ENCODE measurements at places on chromosomes 7 and 10. TPM values are rescaled to one million over a fixed set of nuclear protein-coding genes. Genes with fewer than 3 reads are reported as not detected.

GRCh38 chr7:4188651-4189050 lies 493.4 kb upstream of the FOXK1 start:
- H3K4me1 ChIP-seq = no peaks in the 10 kb centered on the region
- H3K27ac ChIP-seq = no peak overlapping the region
- no peak for DNase-seq
- peak overlapping the region; percentile 30 for H3K4me3 ChIP-seq
- H3K27me3 ChIP-seq = no peaks in the 10 kb centered on the region
- no peaks in the 10 kb centered on the region for H3K36me3 ChIP-seq

Gene RASSF4
- 27.6 TPM for total RNA-seq

DNA sequence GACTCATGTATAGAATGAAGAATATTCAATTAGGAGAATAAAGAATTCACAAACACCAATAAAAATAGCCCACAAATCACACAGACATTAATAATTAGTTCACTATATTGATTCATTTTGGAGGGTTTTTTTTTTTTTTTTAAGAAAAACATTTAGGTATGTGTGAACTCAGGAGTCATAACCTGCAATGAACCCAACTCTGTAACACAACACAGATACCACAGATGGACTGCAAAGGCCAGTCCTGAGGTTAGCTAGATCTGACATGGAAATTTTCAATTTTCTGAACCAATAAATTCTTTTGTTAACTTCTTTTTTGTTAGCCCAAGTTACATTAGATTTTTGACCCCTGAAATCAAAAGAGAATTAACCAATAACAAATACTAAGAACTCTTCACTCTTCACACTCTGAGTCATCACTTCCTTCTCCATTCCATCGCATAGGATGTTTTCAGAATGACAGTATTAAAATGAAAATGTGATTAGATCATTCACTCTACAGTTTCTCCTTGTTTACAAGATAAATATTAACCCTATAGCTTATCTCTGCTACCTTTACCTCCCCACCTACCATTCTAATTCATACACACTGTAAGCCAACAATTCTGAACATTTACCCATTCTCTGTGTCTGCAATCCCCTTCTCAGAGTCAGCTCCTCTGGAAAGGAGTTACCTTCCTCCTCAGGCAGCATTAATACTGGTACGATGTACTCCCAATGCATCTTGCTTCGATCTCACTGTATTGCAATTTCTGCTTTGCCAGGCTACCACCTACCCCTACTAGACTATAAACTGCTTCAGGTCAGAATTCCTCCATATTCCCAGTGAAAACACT lies 141.5 kb downstream of the LRRN3 start:
- DNase-seq = no peak
- no peaks in the 10 kb centered on the region for H3K4me1 ChIP-seq
- H3K27ac ChIP-seq = no peak overlapping the region
- no peaks in the 10 kb centered on the region for H3K36me3 ChIP-seq
- no peak overlapping the region for H3K4me3 ChIP-seq

DNA sequence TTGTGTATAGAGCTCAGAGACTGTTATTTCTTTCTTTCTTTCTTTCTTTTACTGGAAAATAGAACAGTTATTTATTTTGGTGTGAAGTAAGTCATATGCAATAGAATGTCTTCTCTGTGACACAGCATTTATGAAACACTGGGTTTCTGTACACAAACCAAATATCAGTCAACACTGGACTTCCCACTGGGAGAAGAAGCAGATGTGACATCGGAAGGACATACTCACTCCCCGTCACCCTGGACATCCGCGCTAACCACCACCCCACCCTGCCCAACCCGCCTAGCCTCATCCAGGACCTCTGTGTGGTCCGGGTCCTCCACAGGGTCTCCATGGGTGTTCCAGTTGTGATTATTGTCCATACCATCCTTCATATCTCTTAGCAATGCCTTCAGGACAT lies 22.0 kb downstream of the SUN3 start:
- H3K27me3 ChIP-seq = no peaks in the 10 kb centered on the region
- no peak overlapping the region for H3K27ac ChIP-seq
- H3K4me1 ChIP-seq = peaks cover 2% of the 10 kb centered on the region
- no peaks in the 10 kb centered on the region for H3K36me3 ChIP-seq
- no peak overlapping the region for H3K4me3 ChIP-seq

DNA sequence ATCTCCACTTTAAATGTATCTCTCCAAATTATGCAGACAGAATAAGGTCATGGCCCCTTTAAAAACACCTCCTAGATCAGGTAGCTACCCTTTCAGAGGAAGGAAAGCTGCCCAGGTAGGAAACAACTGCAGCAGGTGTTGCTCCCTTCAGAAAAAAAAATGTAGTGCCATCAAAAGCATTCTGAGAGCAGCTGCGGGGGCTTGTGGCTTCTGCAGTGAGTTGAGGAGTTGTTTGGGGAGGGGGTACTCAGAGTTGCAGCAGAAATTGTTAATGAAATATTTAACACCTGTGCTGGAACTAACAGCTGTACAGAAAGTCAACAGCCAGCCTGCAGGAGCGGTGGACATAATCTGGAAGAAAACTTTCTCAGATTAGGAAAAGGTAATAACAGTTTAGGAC lies 24.0 kb downstream of the CDHR3 start:
- H3K36me3 ChIP-seq = peaks cover 7% of the 10 kb centered on the region
- H3K27me3 ChIP-seq = no peaks in the 10 kb centered on the region
- H3K4me3 ChIP-seq = no peak overlapping the region
- H3K27ac ChIP-seq = no peak overlapping the region
- no peak for DNase-seq

DNA sequence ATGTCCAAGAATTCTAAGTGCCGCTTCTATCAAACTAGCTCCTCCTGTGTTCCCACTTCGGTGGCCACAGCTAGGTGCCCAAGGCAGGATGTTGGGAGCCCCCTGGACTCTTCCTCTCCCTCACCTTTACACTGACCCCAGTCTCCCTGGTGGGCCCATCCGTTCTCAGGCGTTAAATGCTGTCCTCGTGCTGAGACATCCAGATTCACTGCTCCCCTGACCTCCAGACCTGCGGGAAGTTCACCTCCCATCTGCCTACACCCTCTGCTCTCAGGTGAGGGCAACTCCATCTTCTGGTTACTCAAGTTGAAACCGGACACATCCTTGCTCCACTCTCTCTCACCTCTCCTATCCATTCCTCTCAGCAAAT lies 114.3 kb downstream of the ARHGAP22 start:
- H3K36me3 ChIP-seq = no peaks in the 10 kb centered on the region
- DNase-seq = peak; percentile 81
- H3K27ac ChIP-seq = no peak overlapping the region
- H3K4me3 ChIP-seq = no peak overlapping the region

GRCh38 chr10:31317652-31318381 lies 1.2 kb upstream of the ZEB1 start:
- DNase-seq = peak; percentile 91
- peaks cover 25% of the 10 kb centered on the region for H3K4me1 ChIP-seq
- H3K27ac ChIP-seq = peak overlapping the region; percentile 99
- no peaks in the 10 kb centered on the region for H3K36me3 ChIP-seq
- H3K4me3 ChIP-seq = peak overlapping the region; percentile 99
- no peaks in the 10 kb centered on the region for H3K27me3 ChIP-seq

Gene CARD11
- 0.42 TPM for total RNA-seq

- no peak for DNase-seq
- H3K27me3 ChIP-seq = no peaks in the 10 kb centered on the region
- no peak overlapping the region for H3K27ac ChIP-seq
- no peak overlapping the region for H3K4me3 ChIP-seq
- peaks cover 23% of the 10 kb centered on the region for H3K4me1 ChIP-seq
Observed at GRCh38 chr10:18500576-18500975, 150.8 kb downstream of the NSUN6 start.

GRCh38 chr10:1648648-1649047 lies 88.7 kb downstream of the ADARB2 start:
- DNase-seq = no peak
- H3K4me1 ChIP-seq = no peaks in the 10 kb centered on the region
- no peak overlapping the region for H3K27ac ChIP-seq
- no peaks in the 10 kb centered on the region for H3K27me3 ChIP-seq
- H3K36me3 ChIP-seq = no peaks in the 10 kb centered on the region

- peaks cover 92% of the 10 kb centered on the region for H3K36me3 ChIP-seq
- no peak for DNase-seq
- no peak overlapping the region for H3K4me3 ChIP-seq
- no peaks in the 10 kb centered on the region for H3K27me3 ChIP-seq
- no peak overlapping the region for H3K27ac ChIP-seq
Observed at GRCh38 chr7:30450240-30450982, 28.2 kb downstream of the NOD1 start.

Gene OR2A1
- 0.26 TPM for total RNA-seq

DNA sequence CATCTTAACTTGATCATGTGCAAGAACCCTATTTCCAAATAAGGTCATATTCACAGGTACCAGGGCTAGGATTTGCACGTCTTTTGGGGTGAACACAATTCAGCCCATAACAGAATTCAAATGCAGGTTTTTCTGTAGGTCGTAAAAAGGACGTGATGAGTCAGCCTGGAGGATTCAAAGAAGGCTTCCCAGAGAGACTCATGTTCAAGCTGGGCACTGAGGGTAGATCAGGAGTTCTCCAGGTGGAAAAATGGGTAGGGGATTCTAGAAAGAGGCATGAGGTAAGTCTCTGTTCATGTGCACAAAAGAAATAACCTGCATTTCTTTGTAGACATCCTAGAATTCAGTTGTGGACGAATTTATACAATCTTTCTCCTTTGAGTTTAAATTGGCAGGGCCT lies 160.4 kb downstream of the RPS24 start:
- peaks cover 6% of the 10 kb centered on the region for H3K4me1 ChIP-seq
- no peak overlapping the region for H3K27ac ChIP-seq
- DNase-seq = no peak
- H3K4me3 ChIP-seq = no peak overlapping the region

GRCh38 chr7:126776498-126776897 lies 476.2 kb downstream of the GRM8 start:
- H3K4me1 ChIP-seq = no peaks in the 10 kb centered on the region
- H3K27me3 ChIP-seq = no peaks in the 10 kb centered on the region
- no peak overlapping the region for H3K27ac ChIP-seq

- H3K4me1 ChIP-seq = no peaks in the 10 kb centered on the region
- no peak overlapping the region for H3K4me3 ChIP-seq
- no peak for DNase-seq
- no peaks in the 10 kb centered on the region for H3K27me3 ChIP-seq
- H3K36me3 ChIP-seq = no peaks in the 10 kb centered on the region
Observed at GRCh38 chr7:41581041-41581440, 121.8 kb downstream of the INHBA start.

Gene CALML3
- not detected for total RNA-seq

Gene CRHR2
- total RNA-seq = 0.13 TPM

GRCh38 chr7:65910237-65910636 lies 37.4 kb downstream of the VKORC1L1 start:
- H3K27me3 ChIP-seq = no peaks in the 10 kb centered on the region
- no peaks in the 10 kb centered on the region for H3K4me1 ChIP-seq
- H3K36me3 ChIP-seq = no peaks in the 10 kb centered on the region
- no peak overlapping the region for H3K4me3 ChIP-seq
- DNase-seq = no peak

Gene TMEM140
- total RNA-seq = 19.9 TPM

DNA sequence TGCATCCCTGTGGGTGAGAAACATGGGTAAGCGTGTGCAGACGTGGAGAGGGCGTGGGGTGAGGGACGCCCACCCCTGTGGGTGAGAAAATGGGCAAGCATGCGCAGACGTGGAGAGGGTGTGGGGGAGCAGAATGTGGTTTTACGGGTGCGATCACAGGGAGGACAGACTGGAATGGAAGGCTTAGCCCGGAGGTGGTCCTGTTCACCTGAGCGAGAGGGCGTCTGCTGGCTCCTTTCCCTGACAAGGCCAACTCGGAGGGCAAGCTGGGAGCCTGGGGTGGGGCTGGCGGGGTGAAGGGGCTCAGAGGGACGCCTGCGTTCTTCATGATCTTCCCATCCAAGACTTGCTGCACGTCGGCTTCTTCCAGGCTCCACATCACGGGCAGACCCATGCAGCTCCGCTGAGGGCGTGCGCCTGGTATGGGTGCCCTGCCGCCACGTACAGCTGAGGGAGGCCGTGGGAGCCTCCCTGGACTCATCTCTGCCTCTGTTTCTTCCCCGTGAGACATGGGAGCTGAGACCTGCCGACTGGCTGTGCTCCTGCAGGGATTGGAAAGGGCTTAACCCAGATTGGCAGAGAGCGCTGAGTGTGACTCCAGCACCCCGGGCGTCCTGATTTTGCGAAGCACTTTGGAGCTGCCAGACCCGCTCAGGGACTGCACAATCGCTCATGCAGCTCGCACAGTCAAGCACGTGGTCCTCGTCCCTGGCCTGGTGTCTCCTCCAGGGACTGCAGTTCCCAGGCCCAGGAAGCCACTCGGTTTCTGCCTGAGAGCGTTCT lies 74.3 kb upstream of the SHH start:
- DNase-seq = no peak
- no peaks in the 10 kb centered on the region for H3K36me3 ChIP-seq
- no peak overlapping the region for H3K4me3 ChIP-seq
- H3K27me3 ChIP-seq = peaks cover 8% of the 10 kb centered on the region

Gene IFIT2
- 3.4 TPM for total RNA-seq

Gene ITIH5
- 43.0 TPM for total RNA-seq

Gene SPAM1
- not detected for total RNA-seq

- H3K4me3 ChIP-seq = no peak overlapping the region
- no peaks in the 10 kb centered on the region for H3K36me3 ChIP-seq
- no peak overlapping the region for H3K27ac ChIP-seq
Observed at GRCh38 chr7:29255199-29255878, 60.8 kb downstream of the CHN2 start.

Gene GPR15LG
- not detected for total RNA-seq

DNA sequence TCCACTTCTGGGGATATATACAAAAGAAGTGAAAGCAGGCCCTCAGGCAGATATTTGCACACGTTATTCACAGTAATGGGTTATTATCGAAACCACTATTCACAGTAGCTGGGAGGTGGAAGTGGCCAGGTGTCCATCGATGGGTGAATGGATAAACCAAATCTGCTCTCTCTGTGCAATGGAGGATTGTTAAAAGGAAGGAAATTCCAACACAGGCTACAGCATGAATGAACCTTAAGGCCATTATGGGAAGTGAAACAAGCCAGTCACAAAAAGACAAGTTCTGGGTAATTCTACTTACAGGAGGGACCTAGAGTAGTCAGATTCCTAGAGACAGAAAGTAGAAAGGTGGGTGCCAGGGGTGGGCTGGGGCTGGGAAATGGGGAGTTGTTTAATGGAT lies 48.5 kb upstream of the BHLHA15 start:
- no peak overlapping the region for H3K27ac ChIP-seq
- H3K27me3 ChIP-seq = no peaks in the 10 kb centered on the region
- H3K4me1 ChIP-seq = peaks cover 12% of the 10 kb centered on the region
- no peak for DNase-seq
- no peaks in the 10 kb centered on the region for H3K36me3 ChIP-seq

DNA sequence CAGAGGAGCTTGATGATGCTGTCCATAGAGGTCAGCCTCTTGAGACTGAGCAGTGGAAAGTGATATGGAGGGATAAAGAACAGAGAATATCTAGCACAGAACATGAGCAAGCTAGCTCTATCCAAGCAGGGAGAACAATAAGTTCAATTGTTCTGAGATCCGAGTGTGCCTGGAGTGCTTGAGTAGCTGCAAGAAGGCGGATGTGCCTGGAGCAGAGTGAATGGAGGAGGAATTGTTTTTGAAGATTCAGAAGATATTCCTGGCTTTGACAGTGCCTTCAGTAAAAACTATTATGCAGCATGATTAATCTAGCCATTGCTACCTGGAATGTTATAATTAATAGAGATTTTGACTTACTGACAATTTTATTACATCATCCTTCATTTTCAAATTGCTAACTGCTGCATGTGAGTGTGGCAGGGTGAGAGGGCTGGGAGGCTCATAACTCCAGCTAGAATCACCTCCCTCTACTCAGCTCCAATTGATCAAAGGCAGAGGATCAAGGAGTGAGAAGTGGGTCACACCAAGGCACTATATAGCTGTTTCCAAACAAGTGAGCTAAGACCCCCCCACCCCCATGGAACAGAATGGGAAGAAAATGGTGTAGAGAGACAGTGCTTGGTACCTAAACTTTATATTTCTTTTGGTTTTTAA lies 302.8 kb downstream of the ADRA2A start:
- H3K4me1 ChIP-seq = no peaks in the 10 kb centered on the region
- H3K4me3 ChIP-seq = no peak overlapping the region
- H3K36me3 ChIP-seq = no peaks in the 10 kb centered on the region
- no peak overlapping the region for H3K27ac ChIP-seq
- H3K27me3 ChIP-seq = peaks cover 5% of the 10 kb centered on the region

Data from esophagus muscularis mucosa (tissue), 4 donors.